ENCODE measurements at places on chromosomes 16 and 17. TPM values are rescaled to one million over a fixed set of nuclear protein-coding genes. Genes with fewer than 3 reads are reported as not detected.

Gene BEAN1
- total RNA-seq, result not detected

Gene TLCD2
- total RNA-seq, result 3.6 TPM

Gene FBXW10B
- not detected for total RNA-seq

Gene SLC35G6
- not detected for total RNA-seq

Gene KRT39
- total RNA-seq, result not detected

DNA sequence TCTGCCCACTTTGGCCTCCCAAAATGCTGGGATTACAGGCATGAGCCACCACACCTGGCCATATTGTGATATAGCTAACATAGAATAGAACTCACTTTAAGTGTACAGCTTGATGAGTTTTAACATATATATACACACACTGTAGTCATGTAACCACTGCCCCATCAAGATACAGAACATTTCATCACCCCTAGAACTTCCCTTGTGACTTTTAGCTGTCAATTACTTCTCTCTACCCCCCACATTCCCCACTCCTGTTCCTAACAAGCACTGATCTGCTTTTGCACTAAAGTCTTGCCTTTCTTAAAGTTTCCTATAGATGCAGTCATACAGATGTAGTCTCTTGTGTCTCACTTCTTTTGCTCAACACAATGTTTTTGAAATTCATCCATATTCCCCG lies 93.1 kb downstream of the PITPNC1 start:
- H3K4me1 ChIP-seq, result no peaks in the 10 kb centered on the region
- no peaks in the 10 kb centered on the region for H3K36me3 ChIP-seq
- DNase-seq, result no peak
- no peaks in the 10 kb centered on the region for H3K27me3 ChIP-seq

DNA sequence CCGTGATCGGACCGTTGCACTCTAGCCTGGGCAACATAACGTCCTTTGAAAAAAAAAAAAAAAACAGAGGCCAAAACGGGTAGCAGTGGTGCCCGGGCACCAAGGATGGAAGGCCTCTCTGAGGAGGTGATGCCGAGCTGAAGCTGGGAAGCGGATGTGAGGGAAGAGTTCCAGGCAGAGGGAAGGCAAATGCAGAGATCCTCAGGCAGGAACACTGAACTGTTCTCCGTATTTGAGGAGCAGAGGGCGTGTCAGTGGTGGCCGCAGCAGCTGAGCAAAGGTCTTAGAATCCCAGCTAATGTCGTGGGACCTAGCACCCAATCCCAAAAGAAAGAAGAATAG lies 656 bp upstream of the KCTD13 start:
- no peaks in the 10 kb centered on the region for H3K36me3 ChIP-seq
- no peaks in the 10 kb centered on the region for H3K27me3 ChIP-seq
- peaks cover 21% of the 10 kb centered on the region for H3K4me1 ChIP-seq
- peak; percentile 73 for DNase-seq
- H3K4me3 ChIP-seq, result peak overlapping the region; percentile 99
- H3K27ac ChIP-seq, result peak overlapping the region; percentile 86

DNA sequence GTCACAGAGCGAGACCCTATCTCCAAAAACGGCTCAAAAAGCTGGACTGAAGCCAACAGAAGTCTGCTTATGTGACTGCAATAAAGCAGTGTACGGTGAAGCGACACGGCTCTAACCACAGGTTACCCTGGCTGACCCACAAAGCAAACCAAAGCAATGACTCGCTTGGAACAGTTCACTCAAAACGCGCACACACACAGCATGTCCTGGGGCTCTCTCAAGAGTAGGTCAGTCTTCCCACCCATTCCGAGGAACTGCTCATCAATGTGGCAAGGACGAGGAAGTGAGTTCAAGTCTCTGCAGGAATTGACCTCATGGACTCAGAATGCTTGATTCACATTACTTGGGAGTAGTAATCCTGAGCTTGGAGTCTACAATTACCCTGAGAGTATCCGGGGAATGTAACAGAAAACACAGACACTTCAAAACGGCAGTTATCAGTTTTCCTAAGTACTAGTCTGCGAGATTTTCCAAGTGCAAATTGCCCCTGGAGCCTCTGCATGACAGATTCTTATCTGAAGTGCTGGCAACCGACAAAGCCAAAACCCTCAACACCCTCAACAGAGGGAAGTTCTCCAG lies 25.4 kb downstream of the PELP1 start:
- H3K27me3 ChIP-seq, result no peaks in the 10 kb centered on the region
- no peak overlapping the region for H3K27ac ChIP-seq
- H3K4me3 ChIP-seq, result no peak overlapping the region
- H3K4me1 ChIP-seq, result no peaks in the 10 kb centered on the region
- peaks cover 57% of the 10 kb centered on the region for H3K36me3 ChIP-seq
- no peak for DNase-seq

GRCh38 chr17:50076591-50077235 lies 18.4 kb upstream of the PDK2 start:
- no peak overlapping the region for H3K4me3 ChIP-seq
- no peak for DNase-seq
- no peak overlapping the region for H3K27ac ChIP-seq
- no peaks in the 10 kb centered on the region for H3K4me1 ChIP-seq
- H3K27me3 ChIP-seq, result no peaks in the 10 kb centered on the region

Data from sigmoid colon (tissue), 7 donors.